NCI-H446 (cell line): ENCODE measurements at places on chromosomes 4 and X.

DNA sequence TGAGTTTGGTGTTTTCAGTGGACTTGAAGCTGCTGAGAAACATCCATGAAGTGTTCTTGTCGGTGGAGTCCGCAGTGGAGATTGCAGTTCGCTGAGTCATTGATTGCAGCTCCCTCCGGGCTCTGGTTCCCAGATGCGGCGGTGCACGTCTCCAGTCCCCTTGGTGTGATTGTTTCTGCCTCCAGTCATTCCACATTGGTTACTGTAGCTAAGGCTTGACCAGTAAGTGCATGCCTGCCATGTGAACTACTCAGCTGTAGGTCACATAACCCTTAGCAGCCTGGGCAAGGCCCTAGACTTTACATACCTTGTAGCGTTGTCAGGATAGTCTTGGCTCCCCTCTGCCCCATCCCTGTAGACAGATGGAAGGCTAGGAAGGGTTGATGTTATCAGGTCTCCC is 53.8 kb upstream of the CLCN4 start:
- DNase-seq: no peak

DNA sequence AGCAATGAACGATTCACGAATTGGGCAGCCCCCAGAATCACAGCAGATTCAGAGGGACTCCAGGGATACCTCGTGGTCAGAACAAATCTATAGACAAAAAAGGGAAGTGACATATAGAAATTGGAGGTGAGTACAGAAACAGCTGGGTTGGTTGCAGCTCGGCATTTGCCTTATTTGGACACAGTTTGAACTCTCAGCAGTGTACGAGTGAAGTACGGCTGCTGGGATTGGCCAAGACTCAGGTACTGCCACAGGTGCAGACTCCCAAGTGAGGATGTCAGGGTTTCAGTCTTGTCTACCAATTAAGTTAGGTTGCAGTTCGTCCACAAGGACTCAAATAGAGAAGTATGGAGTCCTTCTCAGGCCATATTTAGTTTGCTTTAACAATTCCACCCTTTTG is 28.2 kb downstream of the HTT-AS start:
- no peak for DNase-seq

DNA sequence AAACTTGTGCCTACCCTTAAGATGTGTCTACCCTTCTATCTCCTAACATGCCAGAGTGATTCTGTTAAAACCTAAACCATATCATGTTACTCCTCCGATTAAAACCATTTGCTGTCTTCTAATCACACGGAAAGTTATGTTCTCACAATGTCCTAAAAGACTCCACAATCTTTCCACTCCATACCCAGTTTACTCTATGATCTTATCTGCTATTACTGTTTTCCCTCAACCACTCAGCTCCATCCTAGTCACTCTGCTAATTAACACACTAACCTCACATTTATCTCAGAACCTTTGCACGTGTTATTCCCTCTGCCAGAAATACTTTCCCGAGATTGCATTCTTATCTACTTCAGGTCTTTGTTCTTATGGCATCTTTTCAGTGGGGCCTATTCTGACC is 47.6 kb upstream of the UPRT start:
- no peak for DNase-seq

GRCh38 chr4:40536032-40536431 is 93.6 kb downstream of the RBM47 start:
- no peak for DNase-seq
